ENCODE measurements at places on chromosomes 4 and X.

- DNase-seq = no peak
Observed at GRCh38 chr4:36891971-36892370, 352.6 kb upstream of the NWD2 start.

DNA sequence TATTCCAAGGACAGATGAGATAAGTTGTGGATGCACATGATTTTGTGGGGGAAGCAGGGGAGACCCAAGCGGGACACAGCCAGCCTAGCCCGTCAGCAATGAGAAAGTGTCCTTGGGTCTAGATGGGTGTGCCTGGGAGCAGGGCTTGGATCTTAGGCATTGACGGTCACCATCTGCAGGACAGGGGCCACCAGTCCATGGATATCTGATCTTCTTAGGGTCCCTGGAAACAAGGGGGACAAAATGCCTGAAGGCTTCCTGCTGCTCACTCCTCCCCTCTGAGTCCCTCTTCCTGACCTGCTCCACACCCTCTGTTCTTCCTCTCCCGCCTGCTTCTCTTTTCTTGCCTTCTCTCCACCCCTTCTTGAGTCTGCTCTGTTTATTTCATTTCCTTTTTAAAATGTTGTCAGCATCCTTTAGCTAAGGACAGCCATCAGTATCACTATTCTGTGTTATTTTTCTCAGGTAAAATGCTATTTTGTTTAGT is 298.4 kb downstream of the RAPGEF2 start:
- DNase-seq = no peak

DNA sequence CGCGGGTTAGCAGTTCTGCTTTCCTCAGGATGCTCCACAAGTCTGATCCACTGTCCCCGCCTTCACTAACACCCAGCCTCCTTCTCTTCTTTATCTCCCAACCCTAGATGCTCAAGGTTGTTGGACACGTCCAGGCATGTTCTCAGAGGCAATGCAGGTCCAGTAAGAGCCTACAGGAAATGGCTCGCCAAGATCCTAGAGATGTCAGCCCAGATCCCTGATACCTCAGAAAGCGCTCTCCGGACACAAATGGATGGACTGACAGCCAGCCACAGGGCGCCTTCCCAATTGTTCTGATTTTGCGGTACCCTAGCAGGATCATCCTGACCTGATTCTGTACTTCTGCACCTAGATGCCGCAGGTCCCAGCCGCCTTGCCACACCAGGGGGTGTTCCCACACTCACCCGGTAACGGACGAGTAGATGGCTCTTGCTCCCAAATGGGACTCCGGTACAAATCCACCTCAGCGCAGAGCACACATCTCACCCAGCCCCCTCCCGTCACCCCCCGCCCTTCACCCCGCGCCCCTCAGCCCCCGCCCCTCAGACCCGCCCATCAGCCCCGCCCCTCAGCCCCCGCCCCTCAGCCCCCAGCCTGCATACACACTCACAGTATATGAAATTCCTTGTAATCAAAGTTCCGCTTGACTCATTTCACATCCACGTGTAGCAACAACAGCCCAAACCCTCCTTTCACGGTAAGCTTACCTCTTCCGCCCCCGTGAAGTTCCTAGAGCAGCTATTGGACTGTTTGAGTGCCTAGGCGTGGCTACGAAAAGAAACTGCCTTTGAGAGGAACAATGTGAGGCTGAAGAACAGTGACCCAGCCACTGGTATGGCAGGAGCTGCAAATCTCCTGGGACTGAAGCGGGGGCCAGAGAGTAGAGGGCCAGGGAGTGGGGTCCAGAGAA is at the start of gene EDA2R:
TSS of gene EDA2R (minus strand) at position 488 of the 910 bp plus-strand sequence. CDS start 23,058 bp downstream, outside the sequence.
- DNase-seq = no peak

- no peak for DNase-seq
Observed at GRCh38 chrX:109472939-109473735, 8.7 kb downstream of the GUCY2F start.

DNA sequence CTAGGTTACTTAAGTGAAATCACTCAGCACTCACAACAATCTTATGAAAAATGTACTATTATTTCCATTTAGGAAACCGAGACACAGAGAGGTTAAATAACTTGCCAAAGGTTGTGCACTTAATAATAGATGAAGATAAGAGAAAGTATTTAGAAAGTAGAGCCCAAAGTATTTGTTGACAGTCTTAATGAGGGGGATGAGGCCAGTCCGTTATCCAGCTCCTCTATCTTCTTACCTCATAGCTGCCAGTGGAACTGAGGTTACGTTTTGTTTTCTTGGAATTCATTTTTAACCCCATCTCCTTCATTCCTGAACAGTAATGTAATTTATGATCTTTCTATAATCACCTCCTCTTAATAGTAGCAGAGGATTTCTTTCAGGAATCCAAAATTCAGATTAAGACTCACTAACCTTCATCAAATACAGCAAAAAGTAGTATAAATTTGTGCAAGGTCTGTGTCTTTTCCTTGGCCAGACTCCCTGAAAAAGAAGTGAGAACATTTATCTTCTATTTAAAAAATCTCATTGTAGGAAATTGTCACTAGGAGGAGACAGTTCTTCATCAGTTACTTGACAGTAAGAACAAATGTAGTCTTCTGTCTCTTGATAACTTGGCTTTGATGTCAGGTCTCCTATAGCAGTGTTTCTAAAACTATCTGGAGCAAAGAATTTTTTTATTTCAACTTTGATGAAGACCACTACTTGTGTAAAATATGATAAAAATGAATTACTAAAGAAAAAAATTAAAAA is 35.5 kb downstream of the F8 start:
- no peak for DNase-seq

- no peak for DNase-seq
Observed at GRCh38 chr4:1035510-1035909, 24.1 kb downstream of the FGFRL1 start.

DNA sequence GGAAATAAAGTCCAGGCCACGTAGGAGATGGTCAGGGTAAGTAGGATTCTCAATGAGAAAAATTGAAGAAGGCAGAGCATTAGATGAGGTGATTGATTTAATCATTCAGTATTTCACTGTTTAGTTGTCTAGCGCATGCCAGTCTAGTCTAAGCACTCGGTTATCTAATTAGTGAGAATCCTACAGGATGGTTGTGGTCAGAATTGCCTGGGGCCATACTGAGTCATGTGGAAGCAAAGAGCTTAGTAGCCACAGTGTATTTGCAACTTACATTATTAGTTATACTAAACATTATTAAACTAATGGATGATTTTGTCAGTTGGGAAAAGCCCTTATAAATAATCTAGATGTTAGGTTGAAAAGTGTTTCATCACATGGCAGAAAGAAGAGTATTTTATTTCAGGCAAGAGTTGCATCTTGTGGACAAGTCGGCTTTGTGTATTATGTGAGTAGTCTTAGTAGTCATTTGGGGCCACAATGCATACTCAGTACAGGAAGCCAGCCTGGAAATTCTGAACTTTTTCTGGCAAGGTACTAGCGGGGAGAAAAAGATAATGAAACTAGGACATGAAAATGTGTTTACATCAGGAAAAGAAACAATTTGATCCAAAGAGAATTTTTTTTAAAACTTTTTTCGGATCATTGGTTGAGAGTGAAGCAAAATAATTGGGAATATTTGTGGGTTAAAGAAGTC is 31.9 kb downstream of the CPEB2 start:
- no peak for DNase-seq

DNA sequence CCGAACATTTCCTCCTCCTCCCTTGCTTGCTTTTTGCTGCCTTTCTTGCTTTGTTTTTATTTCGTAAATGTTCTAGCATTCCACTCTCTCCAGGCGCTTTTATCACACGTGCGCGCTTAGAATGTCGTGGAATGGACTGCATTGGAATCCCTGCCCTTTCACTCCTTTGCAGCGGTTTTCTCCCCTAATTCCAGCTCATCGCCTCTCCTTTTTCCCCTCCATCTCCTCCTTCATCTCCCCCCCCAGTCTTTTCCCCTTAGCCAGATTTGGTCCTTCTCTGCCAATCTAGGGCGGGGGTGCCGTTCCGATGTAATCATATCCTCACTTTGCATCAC is 579 bp downstream of the OGT start:
- DNase-seq = no peak

GRCh38 chr4:52904421-52904820 is 42.3 kb downstream of the RASL11B start:
- no peak for DNase-seq

DNA sequence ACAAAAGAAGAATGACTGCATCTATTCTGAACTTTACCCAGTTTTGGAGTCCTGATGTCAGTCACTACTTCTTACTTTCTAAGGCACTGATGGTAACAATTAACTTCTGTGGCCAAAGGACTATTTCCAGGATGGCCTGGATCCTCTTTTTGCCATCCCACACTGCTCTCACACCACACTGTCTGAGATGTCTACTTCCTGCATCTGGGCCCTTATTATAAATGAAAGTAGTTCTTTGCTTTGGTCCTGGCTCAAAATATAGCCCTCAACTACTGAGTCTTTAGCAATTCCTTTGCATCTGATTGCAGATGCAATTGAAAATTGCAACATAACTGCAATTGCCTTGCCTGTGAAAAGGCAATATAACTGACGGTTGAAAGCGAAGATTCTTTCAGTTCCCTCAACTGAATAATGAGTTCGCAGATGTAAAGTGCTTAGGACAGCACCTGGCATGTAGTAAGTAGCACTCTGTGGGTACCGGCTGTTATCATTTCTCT is 44.2 kb downstream of the COQ2 start:
- no peak for DNase-seq

- DNase-seq = no peak
Observed at GRCh38 chr4:59223292-59223941, 1976.7 kb upstream of the ADGRL3 start.

DNA sequence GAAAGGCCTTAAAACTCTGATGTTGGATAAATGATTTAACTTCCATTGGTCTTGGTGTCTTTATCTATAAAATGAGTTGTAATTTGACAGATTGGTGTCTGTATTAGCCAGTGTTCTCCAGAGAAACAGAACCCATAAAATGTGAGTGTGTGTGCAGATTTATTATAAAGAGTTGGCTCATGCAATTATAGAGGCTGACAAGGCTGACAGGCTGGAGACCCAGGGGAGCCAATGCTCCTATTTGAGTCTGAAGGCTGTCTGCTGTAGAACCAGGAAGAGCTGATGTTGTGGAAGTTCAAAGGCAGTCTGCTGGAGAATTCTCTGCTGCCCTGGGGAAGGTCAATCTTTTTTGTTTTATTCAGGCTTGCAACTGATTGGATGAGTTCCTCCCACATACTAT is 131.7 kb downstream of the SLC4A4 start:
- DNase-seq = no peak

DNA sequence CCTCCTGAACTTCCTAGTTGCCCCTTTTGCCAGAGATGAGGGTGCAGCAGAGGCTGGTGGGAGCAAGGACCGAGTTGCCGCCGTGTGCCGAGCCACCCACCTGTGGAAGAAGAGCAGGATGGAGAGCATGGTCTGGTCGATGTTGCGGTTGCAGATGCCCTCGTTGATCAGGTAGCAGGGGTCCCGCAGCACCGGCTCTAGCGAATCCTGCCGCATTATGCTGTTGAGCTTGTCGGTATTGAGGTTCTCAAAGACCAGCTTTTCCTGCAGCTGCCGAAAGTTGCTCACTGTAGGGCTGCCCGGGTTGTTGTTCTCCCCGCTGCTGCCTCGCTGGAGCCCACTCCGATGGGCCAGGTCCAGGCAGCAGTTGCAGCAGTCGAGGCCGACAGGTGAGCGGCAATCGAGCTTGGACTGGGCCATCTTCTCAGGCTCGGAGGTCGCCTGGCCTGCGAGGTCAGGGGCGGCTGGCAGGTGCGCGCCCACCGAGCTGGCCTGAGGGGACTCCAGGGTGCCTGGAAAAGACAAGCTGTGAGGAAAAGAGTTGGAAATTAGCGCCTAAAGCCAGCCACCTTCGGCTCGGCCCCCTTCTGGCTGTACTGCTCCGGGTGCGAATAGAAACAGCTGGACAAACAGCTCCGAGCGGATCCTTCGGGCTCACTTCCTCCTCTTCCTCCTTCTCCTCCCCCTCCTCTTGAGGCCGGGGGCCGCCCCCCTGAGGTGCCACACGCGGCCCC is 420 bp downstream of the TSC22D3 start:
- DNase-seq = no peak

- no peak for DNase-seq
Observed at GRCh38 chr4:76449362-76449767, 14.3 kb downstream of the SHROOM3 start.

DNA sequence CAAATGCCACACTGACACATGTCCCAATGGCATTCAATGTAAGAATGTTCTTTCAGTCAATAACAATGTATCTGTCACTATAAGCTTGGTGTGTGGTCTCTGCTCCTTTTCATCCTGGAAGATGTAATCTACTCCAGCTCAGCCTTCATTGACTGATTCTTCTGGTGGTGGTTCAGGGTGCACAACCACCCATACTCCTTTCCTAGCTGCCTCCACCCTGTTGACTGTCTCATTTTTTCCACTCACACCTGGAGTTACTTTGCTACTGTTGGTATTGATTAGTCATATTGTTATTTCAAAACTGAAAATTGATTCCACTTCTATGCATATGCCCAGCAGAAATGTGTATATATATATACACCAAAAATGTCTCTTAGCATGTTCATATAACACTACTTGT is 140.5 kb downstream of the ASB9 start:
- no peak for DNase-seq

- no peak for DNase-seq
Observed at GRCh38 chr4:55008166-55009056, 117.0 kb downstream of the KDR start.

DNA sequence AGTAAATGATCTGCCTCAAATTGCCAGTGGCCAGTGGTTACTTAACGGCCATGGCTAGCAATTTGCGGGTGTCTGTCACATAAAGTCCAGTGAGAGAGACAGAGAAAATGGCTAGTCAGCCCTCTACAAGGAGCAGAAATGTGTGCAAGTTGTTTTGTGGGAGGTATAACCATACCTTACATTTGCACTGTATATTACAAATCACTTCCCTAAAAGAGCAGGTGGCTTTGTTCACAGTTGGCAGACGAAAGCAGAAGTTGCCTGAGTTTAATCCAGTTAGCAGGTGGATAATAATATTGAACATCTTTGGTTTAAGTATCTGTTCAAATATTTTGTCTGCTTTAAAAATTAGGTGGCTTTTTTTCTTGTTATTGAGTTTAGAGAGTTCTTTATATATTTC is 15.6 kb downstream of the SRPX start:
- no peak for DNase-seq

DNA sequence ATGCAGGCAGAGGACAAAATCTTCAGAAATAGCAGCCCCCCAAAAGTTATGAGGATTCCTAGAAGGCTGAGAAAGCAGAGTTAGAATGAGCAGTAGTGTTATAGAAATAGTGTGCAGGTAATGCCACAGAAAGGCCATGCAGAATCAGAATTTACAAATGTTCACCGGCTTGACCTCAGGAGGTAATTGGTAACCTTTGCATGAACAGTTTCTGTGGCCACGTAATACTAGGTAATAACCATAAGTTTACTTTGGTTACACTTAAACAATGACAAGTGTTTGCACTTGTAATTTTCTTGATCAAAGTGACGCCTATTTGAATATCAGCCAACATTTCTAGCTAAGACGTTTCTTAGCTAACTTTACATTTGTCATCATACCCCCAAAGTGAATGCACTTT is 393.6 kb downstream of the GPAT3 start:
- DNase-seq = no peak

DNA sequence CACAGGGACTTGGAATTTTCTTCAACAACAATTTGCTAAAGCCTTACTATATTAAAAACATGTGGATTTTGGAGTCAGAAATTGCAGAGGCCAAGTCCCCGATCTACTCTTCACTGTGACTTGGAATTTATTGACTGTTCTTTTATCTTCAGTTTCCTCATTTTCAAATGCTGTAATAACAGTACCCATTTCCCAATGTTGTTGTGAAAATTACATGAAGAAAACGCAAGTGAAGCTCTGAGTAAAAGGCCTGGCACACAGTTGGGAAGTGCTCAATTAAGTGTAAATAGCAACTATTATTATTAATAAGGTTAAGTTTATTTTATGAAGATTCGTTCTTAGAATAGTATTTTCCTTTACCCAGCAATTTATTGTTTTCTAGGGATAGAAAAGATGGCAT is 15.7 kb downstream of the STBD1 start:
- DNase-seq = no peak

All from stimulated activated CD4-positive, alpha-beta T cell treated with anti-CD3 and anti-CD28 coated beads, Interleukin-15, amount 100 ng/mL, for 1 hour (primary cell).